ENCODE measurements at places on chromosomes 12 and 14.
A peak's percentile ranks its signal among the peaks of the same experiment; 100 is the strongest.

GRCh38 chr14:91323671-91324605 is 79.4 kb upstream of the GPR68 start:
- peak; percentile 77 for DNase-seq

GRCh38 chr12:75909714-75910656 is 121.6 kb downstream of the PHLDA1 start:
- DNase-seq, result no peak

- no peak for DNase-seq
These were observed 99.4 kb downstream of the LGMN start for GRCh38 chr14:92649066-92649465.

DNA sequence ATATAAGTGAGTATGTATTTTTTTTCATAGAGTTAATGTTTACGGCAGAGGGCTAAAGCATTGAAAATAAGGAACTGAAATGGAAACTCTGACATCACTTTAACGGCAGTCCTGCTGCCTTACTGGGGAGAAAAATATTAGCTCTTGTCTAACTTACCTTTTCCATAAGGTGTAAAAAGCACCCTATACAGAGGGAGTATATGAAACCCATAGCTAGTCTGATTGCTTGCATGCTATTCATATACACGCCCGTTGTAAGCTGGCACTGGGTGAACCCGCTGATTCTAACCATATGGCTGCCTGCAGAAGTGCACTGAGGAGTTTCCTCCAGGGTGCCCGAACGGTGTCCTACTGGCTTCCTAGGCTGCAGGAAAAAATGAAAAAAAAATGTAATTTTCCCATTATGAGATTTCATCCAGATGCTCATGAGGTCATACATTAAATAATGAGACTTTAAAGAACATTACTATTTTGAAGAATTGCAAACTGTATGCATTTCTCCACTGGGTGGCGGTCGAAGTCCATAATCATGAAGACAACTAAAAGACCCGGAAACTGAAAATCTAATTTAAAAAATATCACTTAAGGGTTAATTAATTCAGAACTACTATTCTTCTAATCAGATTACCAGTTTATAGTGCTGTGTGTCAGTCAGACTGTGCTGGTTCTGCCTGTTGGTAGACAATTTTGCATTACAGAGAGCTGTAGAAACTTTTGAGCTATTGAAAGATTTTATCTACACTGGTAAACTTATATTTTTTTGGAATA is 144.7 kb downstream of the ALX1 start:
- no peak for DNase-seq

DNA sequence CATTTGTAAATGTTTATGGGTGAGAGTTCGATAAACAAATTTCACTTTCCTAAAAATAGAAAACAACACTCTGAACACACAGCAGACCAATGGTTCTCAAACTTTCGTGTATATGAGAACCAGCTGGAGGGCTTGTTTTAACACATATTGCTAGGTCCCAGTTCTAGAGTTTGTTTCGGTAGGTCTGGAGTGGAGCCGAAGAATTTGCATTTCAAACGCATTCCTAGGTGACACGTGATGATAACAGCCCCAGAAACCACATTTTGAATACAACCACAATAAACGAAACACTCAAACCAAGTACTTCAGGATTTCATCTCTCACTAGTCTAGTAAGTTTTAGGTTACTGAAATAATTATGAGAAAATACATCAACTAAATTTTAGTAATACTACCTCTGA is 17.1 kb downstream of the SEC23A start:
- DNase-seq, result no peak

DNA sequence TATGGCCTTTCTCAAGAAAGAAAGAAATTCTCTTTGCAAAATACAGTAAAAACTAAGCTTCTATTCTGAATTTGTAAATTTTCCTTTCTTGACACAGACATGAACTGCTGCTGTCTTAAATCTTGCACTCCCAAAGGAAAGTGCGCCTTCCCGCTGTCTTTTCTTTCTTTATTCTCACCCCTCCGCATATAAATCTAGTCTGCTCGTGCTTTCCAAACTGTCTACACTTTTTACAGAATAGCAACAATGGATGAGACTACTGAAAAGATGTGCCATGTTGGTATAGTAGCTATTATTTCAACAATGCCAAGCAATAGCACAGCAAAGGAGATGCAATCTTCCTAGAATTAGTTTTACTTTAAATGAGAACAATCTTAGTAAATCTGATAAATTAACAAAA is 328.8 kb upstream of the PDE3A start:
- DNase-seq, result no peak

DNA sequence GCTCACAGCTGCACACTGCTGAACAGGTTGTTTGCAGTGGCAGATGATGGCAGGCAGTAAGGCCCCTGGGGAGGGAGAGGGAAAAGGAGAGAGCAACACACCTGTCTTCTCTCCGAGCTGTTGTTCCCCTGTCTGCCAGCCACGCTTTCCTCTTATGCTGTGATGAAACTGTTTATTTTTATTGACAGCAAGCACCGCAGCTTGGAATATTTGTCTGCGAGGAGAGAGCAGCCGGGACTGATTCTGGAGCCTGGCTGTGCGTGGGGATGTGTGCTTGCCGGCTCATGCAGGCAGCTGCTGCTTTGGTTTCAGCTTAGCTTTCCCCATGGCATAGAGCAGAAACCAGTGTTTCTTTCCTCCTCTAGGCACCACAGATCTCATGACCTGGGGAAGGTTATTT is 58.7 kb upstream of the KCNA5 start:
- DNase-seq, result no peak

DNA sequence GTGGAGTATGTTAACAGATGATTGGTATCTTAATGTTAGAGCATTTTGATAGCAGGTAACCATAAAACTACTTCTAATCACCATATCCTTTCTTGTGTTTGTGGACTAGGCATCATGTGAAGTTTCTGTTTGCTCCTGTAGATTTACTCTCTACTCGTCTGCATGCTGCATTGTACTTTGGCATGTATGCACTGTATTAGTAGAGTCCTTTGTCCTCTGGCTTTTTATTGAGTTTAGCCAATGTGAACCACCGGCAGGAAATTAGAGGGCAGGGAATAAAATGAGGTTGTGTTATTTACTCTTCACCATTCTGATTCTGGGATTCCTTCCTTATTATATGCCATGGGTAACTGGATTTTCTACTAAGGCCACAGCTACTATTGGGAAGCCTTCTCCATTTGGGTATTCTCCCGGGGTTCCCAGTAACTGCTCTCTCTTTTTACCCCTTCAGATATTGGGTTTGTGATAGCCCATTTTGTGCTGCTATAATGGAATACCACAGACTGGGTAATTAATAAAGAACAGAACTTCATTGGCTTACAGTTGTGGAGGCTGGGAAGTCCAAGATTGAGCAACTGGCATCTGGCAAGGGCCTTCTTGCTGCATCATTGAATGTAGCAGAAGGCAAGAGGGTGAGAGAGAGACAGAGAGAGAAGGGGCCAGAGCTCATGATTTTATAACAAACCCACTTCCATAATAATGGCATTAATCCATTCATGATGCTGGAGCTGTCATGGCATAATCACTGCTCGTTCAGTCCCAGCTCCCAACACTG is 22.4 kb downstream of the FAM177A1 start:
- no peak for DNase-seq

DNA sequence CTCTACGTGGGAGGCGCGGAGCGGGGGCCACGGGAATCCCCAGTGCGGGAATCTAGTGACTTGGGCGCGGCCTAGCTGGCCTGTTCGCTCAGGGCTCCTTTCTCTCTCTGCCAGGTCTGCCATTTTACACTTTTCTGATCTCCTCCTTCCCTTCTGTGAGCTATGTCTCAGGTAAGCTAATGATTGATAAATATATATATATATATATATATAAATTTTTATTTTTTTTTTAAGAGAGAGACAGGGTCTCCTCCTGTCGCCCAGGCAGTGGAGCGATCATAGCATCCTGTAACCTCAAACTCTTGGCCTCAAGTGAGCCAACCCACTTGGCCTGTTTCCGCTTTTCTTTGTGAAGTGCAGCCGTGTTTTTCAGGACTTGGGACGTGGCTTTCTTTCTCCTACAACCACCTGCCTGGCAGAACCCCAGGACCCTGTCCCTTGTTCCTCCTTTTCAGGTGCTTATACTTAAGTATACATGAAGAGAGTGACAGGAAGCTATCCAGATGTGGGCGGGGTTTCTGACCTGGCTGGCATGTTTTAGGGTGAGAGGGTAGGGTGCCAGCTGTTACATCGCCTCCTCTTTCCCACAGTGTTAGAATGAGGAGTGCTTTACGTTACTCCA is 547 bp downstream of the ZNF140 start:
- no peak for DNase-seq

GRCh38 chr14:95355422-95355821 is 35.7 kb upstream of the CLMN start:
- no peak for DNase-seq

GRCh38 chr14:68841016-68841809 is 48.3 kb upstream of the ZFP36L1 start:
- DNase-seq, result no peak

DNA sequence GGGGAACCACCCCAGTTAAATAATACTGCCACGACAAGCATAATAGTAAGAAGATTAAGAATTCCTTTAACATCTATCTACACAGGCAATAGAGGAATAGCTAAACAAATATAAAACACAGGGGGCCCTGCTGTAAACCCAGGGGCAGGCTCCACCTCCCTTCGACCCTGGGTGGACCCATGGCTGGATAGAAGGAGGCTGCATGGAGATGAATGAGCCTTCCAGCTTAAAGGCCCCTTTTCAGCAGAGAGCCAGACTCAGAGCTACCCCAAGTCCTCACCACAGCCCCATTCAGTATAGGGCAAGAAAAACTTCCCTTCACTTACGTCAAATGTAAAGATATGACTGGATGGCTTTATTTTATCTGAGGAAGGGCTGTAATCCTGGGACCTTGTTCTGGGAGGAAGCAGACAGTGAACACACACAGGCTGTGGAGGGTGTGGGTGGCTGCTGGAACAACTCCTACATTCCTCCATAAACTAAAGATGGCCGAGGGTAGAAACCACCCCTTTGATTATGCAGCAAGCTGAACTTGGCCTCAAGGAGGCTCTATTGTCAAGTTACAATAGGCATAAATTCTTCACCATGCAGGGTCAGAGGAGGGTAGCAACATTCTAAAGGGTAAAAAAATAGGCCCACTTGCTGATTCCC is 30.4 kb downstream of the NUAK1 start:
- no peak for DNase-seq

GRCh38 chr12:93608313-93608712 is 35.8 kb downstream of the SOCS2 start:
- DNase-seq, result no peak

- no peak for DNase-seq
These were observed at the start of gene ART4 for GRCh38 chr12:14843425-14843887. ART4 (minus strand) TSS chr12:14843526; CDS start chr12:14843113, 413 bp downstream.

DNA sequence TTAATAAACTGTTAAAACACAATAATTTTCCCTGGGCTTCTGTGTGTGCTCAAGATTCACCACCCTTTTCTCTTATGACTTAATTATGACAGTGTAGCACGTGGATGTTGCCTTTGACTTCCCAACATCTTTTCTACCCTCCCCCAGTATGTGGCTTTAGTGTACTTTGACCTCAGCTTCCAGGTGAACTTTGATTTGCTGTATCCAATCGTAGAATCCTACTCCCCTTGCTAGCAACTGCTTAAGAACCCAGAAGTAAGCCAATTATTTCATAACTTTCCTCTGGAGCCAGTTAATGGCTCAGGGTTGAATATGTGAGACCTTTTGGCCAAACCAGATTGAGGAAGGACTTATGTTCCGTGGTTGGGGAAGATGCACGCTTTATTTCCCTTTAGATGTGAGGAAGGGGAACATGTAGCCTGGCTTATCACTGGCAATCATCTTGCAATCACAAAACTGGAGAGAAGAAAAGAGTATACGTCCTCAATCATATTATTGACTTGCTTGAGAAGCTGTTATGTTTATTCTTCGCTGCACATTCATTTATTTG is 259.6 kb upstream of the ATP2B1 start:
- no peak for DNase-seq

DNA sequence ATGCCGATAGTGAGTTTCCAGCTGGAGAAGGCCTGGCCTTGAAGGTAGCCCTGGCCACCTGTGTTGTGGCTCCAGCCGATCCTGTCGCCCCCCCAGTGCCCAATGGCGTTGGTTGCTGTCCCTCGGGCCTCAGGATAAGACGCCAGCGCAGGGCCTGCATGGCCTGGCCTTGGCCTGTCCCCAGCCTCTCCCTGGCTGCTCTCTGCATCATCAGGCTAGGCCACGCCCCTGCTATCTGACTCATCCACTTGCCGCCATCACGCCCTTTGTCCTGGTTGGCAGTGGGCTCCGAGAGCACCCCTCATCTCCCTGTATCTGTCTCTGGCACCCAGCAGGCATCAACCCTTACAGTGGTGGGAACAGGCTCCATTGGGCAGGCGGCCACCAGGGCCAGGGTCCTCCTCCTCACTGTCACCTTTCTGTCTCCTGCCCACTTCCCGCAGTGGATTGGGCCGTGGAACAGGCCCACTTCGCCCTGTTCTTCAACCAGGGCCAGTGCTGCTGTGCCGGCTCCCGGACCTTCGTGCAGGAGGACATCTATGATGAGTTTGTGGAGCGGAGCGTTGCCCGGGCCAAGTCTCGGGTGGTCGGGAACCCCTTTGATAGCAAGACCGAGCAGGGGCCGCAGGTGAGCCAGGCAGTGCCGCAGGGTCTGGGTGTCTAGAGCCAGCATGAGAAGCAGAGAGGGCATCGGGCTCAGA is 25.6 kb downstream of the ALDH2 start:
- DNase-seq, result no peak

- peak; percentile 45 for DNase-seq
These were observed 437 bp downstream of the ERO1A start for GRCh38 chr14:52694761-52695480.

- DNase-seq, result no peak
These were observed 8.7 kb downstream of the TCTN1 start for GRCh38 chr12:110622582-110622981.

DNA sequence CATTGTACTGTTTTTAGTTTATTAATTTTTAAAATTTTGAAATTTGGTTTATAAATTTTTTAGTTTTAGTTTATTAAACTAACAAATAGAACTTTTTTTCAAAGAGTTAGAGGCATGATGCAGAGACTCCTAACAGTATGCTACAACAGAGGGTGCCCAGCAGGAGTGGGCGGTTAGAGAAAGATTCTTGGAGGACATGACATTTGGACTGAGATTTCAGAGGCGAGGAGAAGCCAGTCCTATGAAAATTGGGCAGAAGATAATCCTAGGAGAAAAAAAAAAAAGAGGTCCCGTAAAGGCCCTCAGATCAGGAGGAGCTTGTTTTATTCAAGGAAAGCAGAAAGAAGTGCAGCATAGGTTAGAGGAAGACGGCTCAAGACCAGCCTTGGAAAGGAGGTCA is 21.7 kb downstream of the KCNK10 start:
- no peak for DNase-seq

- DNase-seq, result no peak
These were observed 58.5 kb upstream of the RMST start for GRCh38 chr12:97404093-97404492.

All from left kidney (tissue), 8 donors.